ENCODE measurements at places on chromosomes 1 and 21.

DNA sequence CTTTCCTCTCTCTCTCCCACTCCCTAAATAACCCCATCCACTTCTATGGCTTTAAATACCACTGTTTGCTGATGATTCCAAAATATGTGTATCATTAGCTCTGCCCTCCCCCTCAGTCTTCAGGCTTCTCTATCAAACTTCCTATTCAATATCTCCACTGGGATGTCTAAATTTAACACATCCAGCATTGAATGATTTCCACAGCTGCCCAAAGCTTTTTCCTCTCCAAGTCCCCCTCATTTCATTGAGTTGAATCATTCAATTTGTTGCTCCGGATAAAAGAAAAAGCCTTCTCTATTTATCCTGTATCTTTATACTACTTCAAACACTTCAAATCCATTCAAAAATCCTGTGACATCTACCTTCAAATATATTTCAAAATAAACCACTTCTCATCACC, 225.0 kb downstream of the SEC16B start:
- no peak for DNase-seq

DNA sequence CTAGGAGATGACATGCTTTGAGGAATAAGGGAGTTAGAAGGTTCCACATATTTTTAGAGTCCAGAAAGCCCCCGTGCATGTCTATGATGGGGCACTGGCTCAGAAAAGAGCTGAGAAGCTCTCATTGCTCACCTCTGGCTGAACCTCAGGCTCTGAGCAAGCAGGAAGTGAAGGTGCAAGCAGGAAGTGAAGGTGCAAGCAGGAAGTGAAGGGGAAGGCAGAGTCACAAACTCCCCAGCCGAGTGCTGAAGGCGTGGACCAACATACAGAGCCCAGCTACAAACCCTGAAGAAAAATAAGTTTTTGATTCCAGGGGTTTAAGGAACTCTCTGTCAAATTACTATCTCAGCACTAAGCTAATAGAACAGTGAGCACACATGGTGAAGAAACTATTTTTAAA, 7.0 kb downstream of the KRTAP10-8 start:
- no peak for DNase-seq

- DNase-seq, result no peak
Measured at GRCh38 chr1:169110689-169111447, 4.4 kb downstream of the ATP1B1 start.

GRCh38 chr1:90725657-90726424, 8.7 kb upstream of the BARHL2 start:
- no peak for DNase-seq

DNA sequence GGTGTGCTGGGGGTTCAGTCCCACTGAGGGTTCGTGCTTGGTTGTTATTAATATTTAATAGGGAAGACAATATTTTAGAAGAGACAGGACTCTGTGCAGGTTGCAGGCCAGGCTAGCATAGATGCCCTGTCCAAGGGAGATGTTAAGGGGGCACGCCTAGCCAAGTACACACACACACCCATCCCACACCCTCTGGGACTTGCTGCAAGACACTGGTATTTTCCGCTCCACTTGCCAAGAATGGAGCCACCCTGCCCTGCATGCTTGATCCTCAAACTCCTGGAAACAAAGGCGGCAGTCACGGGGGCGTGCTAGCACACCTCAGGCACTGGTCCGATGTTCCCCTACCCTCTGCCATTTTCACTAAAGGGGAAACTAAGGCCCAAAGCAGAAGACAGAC, 99.1 kb downstream of the MRPL37 start:
- DNase-seq, result no peak

DNA sequence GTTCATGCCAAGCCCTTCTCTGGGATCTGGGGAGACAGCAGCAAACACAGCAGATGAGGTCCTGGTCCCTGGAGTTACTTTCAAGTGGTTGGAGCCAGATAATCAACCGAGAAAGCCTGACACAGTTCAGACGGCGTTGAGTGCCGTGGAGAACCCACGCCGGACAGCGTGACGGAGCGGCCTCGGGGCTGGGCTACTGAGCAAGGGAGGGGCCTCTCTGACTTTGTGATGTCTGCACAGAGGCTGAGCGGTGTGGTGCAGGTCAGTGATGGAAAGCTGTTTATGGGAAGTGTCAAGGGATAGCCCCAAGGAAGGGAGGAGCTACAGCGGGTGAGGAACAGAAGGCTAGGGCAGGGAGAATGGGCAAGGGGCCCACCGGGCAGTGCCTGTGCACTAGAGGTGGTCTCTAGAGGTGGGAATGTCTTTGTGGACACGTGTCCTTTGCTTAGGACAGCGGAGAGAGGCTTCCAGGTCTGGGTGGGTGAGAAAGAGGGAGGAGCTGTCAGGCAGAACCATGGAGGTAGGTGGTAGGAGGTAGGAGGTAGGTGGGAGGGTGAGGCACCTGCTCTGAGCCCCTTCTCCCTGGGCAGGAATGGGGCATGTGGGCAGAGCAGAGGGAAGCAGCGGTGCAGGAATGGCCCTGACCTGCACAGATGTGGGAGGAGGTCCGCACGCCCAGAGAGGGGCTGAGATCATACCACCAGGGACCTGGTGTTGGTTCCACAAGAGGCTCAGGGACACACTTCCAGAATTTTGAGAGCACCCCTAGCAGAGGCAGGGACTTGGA, 62.8 kb downstream of the RUNX3 start:
- no peak for DNase-seq

DNA sequence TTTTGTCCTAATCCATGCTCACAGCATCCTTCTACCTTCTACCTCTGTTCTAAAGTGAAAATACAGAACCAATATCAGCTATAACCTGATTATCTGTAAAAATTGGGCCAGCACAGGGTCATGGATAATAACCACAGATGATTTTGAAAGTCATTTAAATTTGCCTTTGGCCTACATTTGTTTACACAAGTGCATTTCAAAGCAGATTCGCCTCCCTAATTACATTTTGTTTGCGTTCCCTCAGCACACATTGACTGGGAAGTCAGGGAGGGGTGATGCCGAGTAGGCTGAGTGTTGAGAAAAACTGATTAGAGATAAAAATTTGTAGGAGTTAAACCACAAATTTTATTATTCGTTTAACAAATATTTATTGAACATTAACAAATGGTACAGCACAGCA, 19.2 kb upstream of the RGS8 start:
- no peak for DNase-seq

DNA sequence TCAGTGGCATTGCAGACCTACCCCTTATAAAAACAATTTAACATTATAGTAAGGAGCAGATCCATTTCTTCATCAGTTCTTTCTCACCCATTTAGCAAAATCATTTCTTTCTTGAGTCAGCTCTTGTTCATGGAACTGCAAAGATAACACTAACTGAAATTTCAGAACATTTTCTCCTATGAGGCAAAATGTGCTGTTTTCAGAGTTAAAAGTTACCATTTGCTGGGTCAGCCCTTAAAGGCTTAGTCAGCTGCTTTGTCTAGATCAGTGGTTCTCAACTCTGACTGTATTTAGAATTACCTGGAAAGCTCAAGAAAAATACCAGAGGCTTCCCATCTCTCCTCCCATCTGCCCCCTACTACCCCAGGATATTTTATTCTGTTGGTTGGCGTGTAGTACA, 12.2 kb downstream of the METTL13 start:
- DNase-seq, result no peak

DNA sequence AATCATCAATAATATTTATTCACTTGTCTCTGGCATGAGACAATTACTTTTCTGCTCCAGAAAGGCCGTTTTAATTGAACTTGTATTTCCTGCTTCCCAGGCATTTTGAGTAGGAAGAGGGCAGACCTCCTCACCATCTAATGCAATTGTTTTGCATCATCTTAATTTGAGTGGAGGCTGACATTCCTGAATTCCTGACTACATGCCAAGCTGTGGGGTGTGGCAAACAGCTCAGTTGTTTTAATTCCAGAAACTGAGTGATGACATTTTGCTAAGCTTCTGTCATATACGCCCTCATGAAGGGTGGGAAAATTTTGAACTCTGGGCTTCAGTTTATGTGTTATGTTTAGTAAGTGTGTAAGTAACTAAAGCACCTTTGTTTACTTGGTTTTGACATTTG, 125.4 kb upstream of the USP25 start:
- no peak for DNase-seq

DNA sequence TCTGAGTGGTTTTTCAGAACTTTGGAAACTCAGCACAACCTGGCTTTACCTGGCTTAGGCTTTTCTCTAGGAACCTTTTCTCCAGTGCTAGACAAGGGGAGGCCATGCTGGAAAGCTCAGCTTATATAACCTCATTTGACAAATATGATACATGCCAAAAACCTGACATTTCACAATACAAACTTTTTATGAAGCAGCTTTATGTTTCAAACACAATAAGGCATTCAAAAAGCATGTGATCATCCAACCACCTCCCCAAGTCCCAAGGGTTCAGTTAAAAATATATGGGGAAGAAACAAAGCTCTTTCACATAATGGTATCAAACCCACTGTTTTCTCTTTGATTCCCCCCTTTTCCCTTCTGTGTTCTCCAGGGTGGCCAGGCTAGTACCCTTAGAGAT, 63.7 kb downstream of the ZC3H11B start:
- DNase-seq, result no peak

- no peak for DNase-seq
Measured at GRCh38 chr1:38272515-38272914, 225.9 kb upstream of the POU3F1 start.

GRCh38 chr1:248739572-248740205, 15.9 kb downstream of the LYPD8 start:
- no peak for DNase-seq

DNA sequence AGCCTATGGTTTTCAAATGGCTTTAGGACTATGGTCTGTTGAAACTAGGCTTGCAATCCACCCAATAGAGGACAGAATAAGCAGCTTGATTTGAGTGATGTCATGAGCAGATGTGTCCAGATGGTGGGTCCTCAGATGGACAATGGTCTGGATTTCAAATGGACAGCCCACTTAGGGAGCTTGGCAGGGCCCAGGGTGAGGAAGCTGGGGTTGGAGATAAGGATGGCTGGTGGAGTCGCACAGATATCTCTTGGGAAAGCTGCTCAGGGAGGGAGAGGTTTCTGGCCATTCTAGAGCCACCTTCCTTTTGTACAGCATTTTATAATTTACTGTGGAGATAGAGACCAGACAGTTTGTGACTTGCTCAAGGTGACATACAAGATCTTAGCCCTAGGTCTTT, 55.0 kb downstream of the NFASC start:
- DNase-seq, result no peak

DNA sequence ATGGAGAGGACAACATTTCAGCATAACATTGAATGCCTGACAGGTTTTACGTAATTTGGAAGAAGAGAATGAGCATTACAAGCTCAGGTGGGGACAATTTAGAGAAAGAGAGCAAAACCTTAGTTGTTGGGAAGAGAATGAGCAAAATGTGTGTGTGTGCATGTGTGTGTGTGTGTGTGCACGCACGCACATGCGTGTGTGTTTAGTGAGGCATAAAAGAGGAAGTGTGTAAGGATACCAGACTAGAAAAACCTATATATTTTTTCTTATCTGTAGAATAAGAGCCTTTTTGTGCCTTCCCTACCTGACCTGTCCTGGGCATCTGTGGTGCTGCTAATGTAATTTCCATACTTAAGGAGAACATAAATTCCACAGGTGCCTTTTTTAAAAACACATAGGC, 99.0 kb upstream of the PLXNA2 start:
- DNase-seq, result no peak

GRCh38 chr1:24077278-24077978, 34.5 kb downstream of the MYOM3 start:
- no peak for DNase-seq

Data from activated CD8-positive, alpha-beta memory T cell treated with anti-CD3 and anti-CD28 coated beads for 48 hours (primary cell).